ENCODE measurements at places on chromosomes 3 and 15. TPM values are rescaled to one million over a fixed set of nuclear protein-coding genes. Genes with fewer than 3 reads are reported as not detected.

PLSCR2 gene
- polyA plus RNA-seq, result 0.30 TPM

NPAP1 gene
- polyA plus RNA-seq, result not detected

KLHL40 gene
- not detected for polyA plus RNA-seq

CLRN1 gene
- not detected for polyA plus RNA-seq

TTLL13 gene
- not detected for polyA plus RNA-seq

SPTBN5 gene
- not detected for polyA plus RNA-seq

GPR27 gene
- not detected for polyA plus RNA-seq

DOCK3 gene
- 0.19 TPM for polyA plus RNA-seq

ERICH6 gene
- polyA plus RNA-seq, result not detected

RBMS3 gene
- 0.33 TPM for polyA plus RNA-seq

Data from naive thymus-derived CD4-positive, alpha-beta T cell (primary cell).